ENCODE measurements at places on chromosomes 5 and 9.

GRCh38 chr5:125410537-125411070 lies 664.2 kb upstream of the ZNF608 start:
- DNase-seq, result no peak

DNA sequence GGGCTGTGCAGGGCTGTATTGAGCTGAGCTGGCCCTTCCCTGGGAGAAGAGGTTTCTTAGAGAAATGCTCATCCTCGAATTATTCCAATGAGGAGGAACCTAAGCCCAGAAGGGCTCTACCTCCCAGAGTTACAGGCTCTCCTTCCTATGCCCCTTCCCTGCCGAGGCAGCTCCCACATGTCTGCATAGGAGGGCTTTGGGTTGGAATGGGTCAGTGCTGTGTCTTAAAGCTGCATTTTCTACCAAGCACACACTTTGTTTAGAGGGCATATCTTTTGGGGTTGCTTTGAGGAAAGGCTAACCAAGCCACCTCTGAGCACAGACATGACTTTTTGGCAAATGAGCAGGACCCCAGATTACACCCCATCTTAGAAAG lies 9.1 kb downstream of the NEK6 start:
- DNase-seq, result no peak

DNA sequence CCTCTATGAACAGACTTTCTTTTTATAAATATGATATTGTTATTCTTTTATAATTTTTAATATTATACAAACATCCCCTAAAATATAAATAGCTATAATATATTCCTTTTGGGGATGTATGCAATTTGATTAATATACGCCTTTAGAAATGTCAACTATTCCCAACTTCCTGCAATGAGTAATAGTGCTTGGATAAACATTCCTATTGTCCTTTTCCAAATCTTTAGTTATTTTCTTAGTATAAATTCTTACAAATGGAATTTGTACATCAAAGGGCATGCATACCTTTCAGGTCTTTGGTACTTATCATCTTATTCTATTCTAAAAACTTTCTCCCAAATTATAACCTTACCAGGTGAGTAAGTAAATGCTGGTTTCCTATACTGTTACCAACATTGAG lies 6.2 kb downstream of the NLN start:
- no peak for DNase-seq

- no peak for DNase-seq
Observed at GRCh38 chr5:18662231-18662630, 1028.0 kb downstream of the TAF11L14 start.

DNA sequence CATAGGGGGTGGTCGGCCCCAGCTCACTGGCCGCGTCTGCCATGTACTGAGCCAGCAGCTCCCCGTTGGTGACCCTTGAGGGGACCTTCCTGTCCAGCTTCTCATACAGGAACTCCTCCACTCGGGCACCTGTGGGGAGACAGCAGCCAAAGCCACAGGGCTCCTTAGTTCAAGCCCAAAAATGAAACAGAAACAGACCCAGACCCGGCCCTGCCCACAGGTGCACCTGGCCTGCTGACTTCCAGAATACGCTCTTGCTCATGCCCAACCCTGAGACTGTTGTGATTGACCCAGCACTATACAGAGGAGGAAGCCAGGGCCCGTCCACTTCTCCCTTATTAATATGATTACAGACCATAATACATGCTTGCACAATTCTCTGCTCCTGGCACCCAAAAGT lies 7.0 kb downstream of the SH3GLB2 start:
- DNase-seq, result no peak

- DNase-seq, result no peak
Observed at GRCh38 chr5:92758552-92758951, 822.5 kb downstream of the NR2F1-AS1 start.

- no peak for DNase-seq
Observed at GRCh38 chr9:113499876-113500497, 36.5 kb downstream of the RGS3 start.

DNA sequence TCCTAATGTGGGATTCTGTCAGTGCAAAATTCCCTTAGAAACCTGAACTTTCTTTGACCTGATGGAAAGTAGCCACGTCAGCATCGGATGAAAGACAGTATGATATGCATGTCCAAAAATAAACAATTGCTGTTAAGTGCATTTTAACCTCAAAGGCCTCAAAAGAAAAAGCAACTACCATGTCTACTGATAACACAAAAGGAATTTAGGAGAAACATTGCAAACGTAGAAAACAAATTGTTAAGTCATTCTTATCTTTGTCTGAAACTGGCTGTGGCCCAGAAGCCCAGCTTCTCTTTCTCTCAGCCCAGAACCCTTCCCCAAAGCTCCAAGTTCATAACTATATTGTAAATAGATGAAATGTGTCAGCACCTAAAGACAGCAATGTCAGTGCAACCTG lies 11.1 kb upstream of the LHFPL2 start:
- no peak for DNase-seq

GRCh38 chr9:129954868-129955550 lies 88.0 kb downstream of the FNBP1 start:
- DNase-seq, result no peak

DNA sequence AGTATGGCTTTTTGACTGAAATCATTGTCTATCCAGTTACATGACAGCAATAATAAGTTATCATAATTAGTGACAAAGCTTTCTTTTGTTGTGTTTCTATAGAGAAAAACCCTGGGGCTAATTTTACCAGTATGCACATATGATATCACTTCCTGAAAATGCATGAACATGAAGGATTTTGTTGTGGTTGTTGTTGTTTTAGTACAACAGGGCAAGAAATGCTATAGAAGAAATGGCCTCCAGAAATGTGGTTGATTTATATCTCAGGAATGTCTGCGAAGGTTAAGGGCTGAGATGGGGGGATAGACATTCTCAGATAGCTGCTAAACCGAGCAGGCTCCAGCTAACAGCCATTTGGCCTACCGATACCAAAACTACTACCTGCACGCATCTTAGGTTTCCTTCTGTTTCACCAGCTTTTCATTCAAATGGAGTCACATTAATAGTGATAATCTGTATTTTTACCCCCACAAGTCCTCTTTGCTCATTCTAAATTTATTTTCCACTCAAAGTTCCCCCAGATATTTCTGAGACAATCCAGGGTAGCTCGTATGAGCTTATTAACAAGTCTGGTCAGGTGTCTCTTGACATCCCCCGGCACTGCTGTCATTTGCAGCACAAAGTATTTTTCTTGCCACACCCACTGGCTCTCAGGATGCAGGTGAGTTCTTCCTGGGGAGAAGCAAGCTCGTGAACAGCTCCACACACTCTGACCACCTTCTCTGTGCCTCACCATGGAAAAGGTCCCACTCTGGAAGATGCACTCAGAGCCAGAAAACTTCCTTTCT lies 232.4 kb upstream of the GAS1 start:
- DNase-seq, result no peak

- DNase-seq, result no peak
Observed at GRCh38 chr5:166716856-166717492, 1574.5 kb upstream of the WWC1 start.

DNA sequence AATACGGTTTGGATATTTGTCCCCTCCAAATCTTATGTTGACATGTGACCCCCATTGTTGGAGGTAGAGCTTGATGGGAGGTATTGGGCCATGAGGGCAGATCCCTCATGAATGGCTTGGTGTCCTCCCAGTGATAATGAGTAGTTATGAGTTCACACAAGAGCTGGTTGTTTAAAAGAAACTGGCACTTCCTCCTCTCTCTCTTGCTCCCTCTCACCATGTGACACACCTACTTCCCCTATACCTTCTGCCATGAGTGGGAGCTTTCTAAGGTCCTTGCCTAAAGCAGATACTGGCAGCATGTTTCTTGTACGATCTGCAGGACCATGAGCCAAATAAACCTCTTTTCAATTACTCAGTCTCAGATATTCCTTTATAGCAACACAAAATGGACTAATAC lies 132.0 kb downstream of the PIK3R1 start:
- no peak for DNase-seq

DNA sequence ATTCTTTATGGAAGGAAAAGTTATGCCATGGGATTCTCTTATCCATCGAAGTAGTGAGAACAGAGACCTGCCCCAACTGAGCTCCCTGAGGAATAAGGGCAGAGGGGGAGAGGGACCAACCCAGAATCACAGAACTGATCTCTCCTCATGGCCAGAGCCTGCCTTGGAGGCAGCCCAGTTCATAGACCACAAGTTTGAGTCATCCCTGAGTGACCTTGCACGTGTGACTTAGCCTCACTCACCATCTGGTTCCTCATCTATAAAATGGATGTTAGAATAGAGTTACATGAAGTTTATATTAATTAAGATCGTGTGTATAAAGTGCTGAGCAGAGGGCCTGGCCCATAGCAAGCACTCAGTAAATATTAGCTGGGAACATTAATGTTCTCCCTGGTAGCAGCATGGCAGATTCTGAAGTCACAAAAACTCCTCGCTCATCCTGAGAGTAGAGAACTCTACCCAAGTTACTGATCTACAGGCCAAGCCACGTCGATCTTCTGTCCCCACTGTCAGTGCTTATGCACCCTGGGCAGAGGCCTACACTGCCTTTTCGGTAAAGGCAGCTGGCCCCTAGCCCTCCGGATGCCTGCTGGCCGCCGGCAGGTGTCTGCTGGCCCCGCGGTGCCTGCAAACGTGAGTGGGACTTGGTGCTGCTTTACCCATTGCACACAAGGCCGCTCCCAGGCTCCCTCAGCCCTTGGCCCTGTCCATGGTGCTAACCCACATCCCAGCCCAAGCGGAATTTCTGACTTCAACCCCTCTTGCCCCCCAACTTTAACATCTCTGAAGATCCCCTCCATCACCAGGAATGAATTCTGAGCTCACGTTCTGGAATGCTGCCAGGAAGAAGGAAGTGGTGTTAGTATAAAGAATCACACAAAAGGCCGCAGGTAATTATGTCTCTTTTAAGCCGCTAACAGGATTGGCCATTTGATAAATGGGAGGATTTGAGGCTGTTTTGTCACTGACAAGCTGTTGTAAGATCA lies 61.1 kb upstream of the ARAP3 start:
- no peak for DNase-seq

DNA sequence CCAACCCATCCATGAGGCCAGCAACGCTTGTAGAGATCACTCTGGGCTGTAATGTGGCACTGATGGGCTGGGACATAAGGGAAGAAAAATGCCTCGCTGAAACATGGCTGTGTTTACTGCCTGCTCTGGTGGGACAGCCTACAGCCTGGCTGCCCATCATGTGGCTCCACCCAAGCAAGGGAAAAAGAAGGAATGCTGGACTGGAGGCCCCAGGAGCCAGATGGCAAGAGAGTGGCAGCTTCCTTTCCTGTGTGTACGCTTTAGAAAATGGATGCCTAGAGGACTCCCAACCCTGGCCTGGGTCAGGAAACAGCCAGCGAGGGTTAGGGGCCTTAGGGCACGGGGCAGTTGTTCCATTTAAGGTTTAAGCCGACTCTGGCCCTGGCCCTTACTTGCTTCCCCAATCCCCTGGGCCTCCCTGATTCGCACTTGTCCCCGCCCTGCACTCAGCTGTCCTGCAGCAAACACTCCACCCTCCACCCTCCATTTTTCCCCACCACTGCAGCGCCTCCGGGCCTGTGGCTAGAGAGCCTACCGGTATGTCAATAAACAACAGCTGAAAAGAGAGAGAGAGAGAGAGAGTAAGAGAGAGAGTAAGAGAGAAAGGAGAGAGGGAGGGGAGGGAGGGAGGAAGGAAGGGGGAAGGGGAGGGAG lies 819.4 kb downstream of the SEMA5A start:
- DNase-seq, result no peak

- no peak for DNase-seq
Observed at GRCh38 chr5:141349917-141350619, at the start of gene PCDHGB1. TSS of gene PCDHGB1 (plus strand) at chr5:141350099. CDS start at chr5:141350261, 162 bp downstream.

DNA sequence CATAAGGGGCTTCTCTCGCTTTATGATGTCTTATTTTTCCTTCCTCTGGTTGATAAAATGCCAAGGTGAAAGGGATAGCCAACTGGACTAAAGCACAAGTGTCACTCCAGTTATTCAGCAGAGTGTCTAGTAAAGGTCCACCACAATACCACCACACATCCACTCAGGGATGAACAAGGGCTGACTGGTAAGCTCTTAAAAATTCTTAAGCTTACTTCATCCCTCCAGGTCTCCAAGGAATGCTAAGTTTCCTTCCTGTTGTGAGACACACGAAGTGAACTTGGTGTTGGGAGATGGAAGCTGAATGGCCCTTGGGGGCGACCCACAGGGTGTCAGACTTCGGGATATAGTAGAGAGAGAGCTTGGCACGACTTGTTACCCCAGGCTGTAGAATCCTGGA lies 3.2 kb upstream of the HMGCS1 start:
- DNase-seq, result no peak

GRCh38 chr5:7671381-7671993 lies 179.4 kb downstream of the CFAP90 start:
- DNase-seq, result no peak

DNA sequence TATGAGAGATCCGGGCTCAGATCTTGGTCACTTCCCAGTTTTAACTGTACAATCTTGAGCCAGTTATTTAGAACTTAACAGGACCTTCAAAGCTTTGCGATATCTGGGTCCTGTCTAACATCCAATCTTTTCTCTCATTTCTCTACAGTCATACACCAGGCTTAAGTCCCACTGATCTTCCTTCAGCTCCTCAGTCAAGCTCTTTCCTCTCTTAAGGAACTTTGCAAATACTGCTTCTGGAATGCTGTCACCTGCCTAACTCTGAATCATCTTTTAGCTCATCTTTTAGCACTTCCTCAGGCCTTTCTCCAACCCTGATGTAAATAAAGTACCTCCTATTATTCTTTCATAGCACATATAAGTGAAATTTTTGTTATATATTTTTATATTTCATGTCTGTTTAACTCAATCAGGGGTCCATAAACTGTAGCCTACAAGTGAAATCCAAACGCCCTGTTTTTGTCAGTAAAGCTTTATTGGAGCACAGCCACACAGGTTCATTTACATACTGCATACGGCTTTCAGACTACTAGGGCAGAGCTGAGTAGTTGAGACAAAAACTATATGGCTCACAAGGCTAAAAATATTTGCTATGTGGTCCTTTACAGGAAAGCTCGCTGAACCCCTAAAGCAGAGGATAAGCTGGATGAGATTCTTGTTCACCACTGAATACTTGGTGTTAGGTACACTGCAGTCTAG lies 63.5 kb downstream of the MEF2C start:
- DNase-seq, result no peak

- DNase-seq, result no peak
Observed at GRCh38 chr9:120965344-120966012, 38.9 kb upstream of the TRAF1 start.

DNA sequence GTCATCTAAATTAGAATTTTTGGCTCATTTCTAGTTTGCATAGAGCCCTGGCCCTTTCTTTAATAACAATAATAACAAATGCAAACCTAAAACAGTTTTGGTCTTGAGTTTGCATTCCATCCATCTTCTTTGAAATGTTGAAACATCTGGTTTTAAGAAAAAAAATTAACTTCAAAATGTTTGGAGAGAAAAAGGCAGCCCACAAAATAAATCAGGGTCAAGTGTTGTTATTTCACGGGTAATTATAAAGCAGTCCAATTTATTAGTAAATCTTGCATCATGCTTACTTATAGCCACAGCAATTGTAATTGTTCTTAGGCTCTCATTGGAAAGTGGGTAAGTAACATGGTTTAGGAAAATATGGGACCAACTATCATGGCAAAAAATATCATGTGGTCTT lies 247.0 kb upstream of the MEF2C start:
- no peak for DNase-seq

- no peak for DNase-seq
Observed at GRCh38 chr5:102937894-102938293, 182.0 kb downstream of the GIN1 start.

GRCh38 chr5:142281008-142281367 lies 43.8 kb downstream of the SPRY4 start:
- no peak for DNase-seq

Measured in activated naive CD4-positive, alpha-beta T cell (primary cell).